ENCODE measurements at places on chromosomes 12 and 14. TPM values are rescaled to one million over a fixed set of nuclear protein-coding genes. Genes with fewer than 3 reads are reported as not detected.

ANO4 gene
- 0.13 TPM for total RNA-seq

CLEC12A gene
- not detected for total RNA-seq

OTX2 gene
- total RNA-seq: not detected

KRT79 gene
- total RNA-seq: not detected

PIANP gene
- total RNA-seq: 0.97 TPM
